T-helper 1 cell (primary cell): ENCODE measurements at places on chromosomes 6 and 20.

DNA sequence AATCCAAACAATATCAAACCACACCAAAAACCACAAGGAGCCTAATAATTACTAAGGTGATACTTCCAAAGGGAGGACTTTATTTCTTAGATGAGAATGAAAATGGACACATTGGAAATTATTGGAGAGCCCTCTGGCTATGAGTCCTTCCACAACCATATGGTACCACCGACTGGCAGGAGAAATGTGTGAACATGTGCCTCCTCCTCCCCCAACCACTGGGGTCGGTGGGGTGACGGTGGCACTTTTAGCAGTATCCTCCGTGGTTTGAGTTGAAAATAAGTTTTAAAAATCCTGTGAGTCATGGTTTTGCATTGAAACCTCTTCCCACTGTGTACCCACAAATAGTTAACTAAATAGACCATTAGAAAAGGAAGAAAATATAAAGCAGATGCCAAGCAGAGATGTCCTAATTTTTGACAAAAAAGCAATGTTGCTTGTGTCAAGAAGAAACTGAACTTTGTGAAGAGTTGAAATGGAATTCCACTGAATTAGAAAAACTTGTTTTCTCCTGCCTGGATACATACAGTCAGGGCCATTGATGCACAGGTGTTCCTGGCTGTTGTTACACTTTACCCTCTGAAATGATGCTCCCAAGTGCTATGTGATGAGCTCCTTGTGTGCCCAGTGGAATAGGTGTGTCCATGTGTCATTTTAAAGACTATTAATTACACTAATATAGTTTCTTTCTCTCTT lies 3.2 kb downstream of the EDN1 start:
- DNase-seq: no peak

DNA sequence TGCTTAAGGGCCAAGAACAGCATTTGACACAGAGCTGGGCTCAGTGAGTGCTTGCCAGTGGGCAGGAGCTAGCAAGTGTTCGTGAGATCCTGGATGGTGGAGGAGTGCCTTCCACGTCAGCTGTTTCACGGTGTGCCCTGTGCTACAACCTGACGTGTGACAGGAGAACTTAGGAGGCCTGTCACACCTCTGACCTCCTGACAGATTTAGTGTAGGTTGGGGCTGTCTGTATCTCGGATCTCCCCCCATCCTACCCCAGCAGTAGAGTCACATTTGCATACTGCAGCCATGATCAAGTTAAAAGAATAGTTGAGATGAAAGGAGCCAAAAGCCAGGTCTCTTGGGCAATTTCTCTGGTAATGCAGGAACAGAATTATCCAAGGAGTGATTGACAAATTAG lies 200.8 kb upstream of the CHD6 start:
- no peak for DNase-seq

DNA sequence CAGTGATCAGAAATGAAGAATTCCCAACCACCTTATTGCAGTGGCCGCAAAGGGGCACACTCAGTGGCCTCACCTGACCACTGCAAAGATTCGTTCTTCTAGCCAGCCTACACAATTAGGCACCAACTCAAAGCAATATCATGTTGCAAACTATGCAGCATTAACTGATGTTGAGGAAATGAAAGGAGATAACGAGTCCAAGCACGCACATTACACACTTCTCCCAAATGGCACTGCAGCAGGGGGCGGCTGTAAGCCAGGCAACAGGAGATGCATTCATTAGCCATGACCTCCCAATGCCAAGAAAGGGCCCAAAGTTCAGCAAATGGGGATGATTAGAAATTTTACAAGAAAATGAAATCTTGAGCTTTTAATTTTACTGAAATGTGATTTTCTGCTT lies 39.3 kb downstream of the ATXN1 start:
- no peak for DNase-seq

DNA sequence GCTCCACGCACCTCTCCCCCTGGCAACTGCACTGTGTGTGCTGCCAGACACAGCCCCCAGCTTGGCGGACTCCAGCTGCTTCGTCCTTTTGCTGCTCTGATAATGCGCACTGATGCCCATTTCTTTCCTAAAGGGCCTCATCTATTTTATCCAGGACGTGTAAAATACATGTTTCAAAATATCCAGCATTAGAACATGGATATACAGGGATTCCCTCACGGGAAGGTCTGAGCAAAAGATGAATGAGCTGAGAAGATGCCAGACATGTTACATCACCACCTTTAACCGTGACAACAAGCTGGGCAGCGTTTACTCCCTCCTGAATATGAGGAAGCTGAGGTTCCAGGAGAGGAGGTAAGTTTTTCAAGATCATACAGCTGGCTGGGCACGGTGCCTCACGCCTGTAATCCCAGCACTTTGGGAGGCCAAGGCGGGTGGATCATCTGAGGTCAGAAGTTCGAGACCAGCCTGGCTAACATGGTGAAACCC lies 32.8 kb downstream of the TNXB start:
- no peak for DNase-seq

- no peak for DNase-seq
Measured at GRCh38 chr6:94859924-94860323, 717.4 kb upstream of the MANEA start.

DNA sequence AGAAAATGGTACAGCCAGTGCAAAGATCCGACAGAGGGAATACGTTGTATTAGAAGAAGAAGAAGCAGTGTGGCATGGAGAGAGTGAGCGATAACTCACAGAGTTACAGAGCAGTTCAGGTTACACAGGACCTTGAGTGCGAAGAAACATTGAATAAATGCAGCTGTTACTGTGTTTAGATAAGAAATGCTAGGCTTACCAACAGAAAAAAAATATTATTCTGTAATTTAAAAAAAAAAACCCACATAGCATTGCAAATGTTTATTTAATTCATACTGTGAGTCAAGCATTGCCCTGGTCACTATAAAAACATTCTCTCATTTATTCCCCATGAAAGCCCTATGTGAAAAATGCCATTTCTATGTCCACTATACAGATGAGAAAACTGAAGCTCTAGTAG lies 373.4 kb upstream of the EPHA7 start:
- no peak for DNase-seq

DNA sequence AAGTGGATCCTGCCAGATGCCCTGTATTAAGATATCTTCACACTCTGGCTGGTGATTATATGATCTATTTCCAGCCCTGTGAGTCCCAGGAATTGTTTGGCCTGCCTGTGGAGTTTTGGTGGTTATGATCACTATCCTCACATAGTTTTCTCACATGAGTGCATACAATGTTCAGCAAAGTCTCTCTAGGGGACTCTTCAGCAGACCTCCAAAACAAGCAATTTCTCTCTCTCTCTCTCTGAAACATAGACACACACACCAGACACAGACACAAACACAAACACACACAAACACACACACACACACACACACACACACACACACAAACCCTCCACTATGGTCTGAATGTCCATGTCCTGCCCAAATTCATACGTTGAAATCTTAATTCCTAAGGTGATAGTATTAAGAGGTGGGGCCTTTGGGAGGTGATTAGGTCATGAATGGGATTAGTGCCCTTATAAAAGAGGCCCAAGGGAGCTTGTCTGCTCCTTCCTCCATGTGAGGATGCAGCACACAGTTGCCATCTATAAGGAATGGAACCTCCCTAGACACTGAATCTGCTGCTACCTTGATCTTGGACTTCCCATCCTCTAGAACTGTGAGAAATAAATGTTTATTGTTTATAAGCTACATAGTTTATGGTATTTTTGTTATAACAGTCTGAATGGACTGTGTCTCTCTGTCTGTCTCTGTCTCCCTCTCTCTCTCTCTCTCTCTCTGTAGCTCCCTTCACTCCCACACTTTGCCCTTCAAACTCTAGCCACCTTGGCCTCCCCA lies 22.0 kb upstream of the SYNJ2 start:
- DNase-seq: no peak

DNA sequence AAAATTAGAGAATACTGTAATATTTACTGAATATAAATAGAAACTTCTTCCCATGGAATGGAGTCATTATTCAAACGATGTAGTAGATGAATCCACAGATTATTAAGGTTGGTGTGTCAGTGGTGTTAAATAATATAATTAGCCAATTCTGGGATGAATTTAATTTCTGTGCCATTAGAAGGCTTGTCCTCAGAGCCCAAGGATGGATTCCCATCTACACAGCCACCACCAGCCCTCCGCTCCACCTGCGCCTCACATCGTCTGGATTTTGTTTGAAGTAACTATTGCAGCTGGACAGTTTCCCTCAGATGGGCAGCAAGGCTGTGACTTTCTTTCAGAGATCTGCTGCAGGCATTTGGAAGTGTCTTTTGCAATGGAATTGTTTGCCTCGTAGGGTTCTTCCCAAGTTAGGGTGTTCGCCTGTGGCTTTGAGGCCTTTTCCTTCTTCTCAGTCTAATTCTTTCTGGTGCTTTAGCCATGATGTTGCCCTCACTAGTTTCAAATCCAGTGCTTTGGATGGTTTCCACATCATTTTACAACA lies 104.7 kb downstream of the AIG1 start:
- DNase-seq: no peak

DNA sequence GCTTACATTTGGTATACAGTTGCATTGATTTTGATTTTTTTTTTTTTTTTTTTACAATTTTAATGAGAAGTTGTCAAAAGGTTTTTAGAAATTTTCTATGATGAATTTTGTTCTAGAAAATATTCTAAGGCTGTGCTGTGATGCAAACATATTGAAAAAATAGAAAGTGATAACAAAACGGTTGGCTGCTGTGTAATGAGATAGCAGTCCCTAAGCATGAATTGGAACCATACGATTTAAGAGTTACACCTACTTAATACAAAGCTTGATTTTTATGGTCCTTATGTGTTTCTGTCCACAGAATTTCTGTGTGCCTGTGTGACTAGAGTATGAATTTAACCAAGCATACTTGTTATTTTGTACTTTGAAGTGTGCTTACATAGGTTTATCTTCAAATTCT lies 12.1 kb downstream of the HIVEP1 start:
- no peak for DNase-seq

DNA sequence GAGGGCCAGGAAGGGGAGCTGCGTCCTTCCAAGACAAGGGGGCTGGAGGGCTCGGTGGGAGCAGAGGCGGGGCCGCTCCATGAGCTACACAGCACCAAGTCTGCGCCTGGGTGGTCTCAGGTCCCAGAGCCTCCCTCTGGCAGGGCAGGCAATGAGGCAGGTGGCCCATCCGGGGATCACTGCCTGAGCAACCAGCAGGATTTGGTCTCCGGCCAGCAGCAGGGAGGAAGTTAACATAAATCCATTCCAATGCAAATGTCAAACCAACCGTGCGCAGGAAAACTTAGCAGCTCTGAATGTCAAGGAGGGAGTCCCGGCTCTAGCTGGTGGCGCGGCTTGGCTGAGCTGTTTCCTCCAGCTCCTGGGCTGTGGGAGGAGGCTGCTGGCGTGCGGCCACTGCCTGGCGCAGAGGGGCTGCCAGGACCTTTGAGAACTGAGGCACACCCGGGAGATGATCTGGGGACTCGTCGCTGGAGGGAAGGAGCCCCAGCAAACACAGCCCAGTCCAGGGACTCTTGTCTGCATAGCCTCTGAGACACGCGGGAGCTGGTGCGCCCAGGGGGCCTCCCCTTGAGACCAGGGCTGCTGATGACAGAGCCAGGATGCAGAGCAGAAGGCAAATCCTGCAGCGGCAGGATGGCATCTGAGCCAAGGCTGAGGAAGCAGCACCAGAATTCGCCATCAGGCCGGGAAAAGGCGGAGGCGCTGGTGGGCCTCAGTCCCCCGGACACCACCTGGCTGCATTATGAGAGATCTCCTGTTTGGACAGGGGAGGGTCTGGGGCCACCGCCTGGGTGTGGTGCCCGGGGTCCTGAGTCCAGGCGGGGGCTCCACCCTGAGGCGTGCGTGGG lies 33.1 kb upstream of the CHRNA4 start:
- no peak for DNase-seq

- DNase-seq: no peak
Measured at GRCh38 chr6:16146028-16146427, 17.1 kb downstream of the MYLIP start.

- no peak for DNase-seq
Measured at GRCh38 chr6:108174371-108175175, 8.8 kb downstream of the NR2E1 start.

- no peak for DNase-seq
Measured at GRCh38 chr6:129183187-129183591, 300.3 kb downstream of the LAMA2 start.

DNA sequence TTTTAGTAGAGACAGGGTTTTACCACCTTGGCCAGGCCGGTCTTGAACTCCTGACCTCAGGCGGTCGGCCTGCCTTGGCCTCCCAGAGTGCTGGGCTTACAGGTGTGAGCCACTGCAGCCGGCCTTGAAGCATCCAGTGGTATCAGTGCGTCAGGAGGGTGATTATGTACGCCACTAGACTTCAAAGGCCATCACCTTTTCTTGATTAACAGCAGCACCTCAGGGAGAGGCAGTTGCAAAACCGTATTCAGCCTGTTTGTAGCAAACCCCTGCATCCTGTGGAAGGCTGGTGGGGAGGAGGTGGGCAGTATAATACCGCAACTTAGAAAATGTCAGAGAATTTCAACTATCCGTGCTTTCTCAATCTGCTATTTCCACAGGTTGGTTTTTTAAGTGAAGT lies 27.3 kb upstream of the SHLD1 start:
- DNase-seq: no peak

- DNase-seq: no peak
Measured at GRCh38 chr20:40686893-40687292, 2.1 kb downstream of the MAFB start.

- no peak for DNase-seq
Measured at GRCh38 chr6:41083072-41083471, 10.3 kb downstream of the NFYA start.

- DNase-seq: no peak
Measured at GRCh38 chr20:64011366-64011779, 24.6 kb upstream of the C20orf204 start.

- DNase-seq: no peak
Measured at GRCh38 chr20:2382833-2383232, 2.1 kb downstream of the TGM6 start.

GRCh38 chr20:37943501-37944455 lies 40.9 kb downstream of the VSTM2L start:
- DNase-seq: no peak

- DNase-seq: no peak
Measured at GRCh38 chr20:57369596-57369995, 18.5 kb downstream of the RAE1 start.

- no peak for DNase-seq
Measured at GRCh38 chr6:1610497-1611321, 994 bp downstream of the FOXC1 start.

- no peak for DNase-seq
Measured at GRCh38 chr6:169827290-169827717, 75.9 kb downstream of the ERMARD start.

GRCh38 chr20:3222635-3223600 lies 13.6 kb downstream of the ITPA start:
- no peak for DNase-seq

DNA sequence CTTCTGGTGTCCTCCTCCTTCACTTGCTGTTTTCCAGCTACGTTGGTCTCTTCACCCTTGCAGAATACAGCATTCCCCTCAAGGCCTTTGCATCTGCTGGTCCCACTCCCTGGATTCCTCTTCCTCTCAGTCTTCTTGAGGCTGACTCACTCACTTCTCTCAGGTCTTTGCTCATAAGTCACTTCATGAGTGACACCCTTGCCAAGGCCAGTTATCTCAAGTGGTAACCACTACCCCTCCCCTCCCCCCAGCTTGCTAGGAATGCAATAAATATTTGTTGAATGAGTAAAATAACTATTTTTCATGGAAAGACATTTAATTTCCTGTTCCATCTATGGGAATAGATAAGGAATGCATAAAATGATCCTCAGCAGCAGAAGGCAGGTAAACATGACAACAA lies 131.7 kb downstream of the PLCB4 start:
- DNase-seq: no peak

- no peak for DNase-seq
Measured at GRCh38 chr6:146339716-146340115, 203.9 kb upstream of the RAB32 start.

- DNase-seq: no peak
Measured at GRCh38 chr6:150145830-150146229, 3.0 kb downstream of the PPP1R14C start.
